ENCODE measurements at places on chromosomes 1 and 21. TPM values are rescaled to one million over a fixed set of nuclear protein-coding genes. Genes with fewer than 3 reads are reported as not detected.

DNA sequence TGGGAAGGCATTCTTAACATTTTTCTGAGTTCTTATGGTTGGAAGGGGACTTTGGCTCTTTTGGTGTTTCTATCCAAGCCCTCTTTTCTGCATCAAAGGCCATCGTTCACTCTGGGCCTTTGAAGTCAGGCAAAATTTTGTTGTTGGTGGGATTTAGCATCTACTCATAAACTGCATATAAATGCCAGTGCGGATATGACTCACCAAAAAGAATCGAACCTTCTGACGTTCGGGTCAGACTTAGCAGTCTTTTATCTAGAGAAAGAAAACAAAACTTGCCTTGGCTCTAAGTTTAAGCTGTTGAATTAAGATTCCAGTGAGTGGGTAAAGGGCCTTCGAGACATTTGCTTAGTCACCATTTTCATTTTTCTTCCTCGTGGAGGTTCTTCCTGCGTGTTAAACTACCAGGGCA lies 51.4 kb downstream of the EVA1C start:
- DNase-seq = peak; percentile 21

GRCh38 chr1:98405581-98406074 lies 255.9 kb upstream of the SNX7 start:
- no peak for DNase-seq

GRCh38 chr1:56080123-56080522 lies 499.2 kb downstream of the PLPP3 start:
- DNase-seq = no peak

DNA sequence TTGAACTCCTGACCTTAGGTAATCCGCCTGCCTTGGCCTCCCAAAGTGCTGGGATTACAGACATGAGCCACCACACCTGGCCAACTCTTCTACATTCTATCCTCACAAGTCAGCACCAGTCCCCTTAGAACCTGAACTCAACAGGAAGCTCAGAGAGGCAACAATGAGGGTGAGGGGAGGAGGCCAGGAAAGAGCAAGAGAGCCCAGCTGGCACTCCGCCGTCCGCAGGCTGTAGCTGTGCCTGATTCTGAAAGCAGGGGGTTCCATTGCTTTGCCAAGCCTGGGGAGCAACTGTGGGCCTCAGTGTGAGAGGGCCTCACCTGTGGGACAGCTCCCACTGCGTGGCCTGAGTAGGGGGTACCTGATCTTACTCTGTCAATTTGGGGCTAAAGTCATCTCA lies 18.7 kb downstream of the STK40 start:
- no peak for DNase-seq

The CYP4X1 gene
- 0.34 TPM for total RNA-seq

The OR6N1 gene
- total RNA-seq = not detected

DNA sequence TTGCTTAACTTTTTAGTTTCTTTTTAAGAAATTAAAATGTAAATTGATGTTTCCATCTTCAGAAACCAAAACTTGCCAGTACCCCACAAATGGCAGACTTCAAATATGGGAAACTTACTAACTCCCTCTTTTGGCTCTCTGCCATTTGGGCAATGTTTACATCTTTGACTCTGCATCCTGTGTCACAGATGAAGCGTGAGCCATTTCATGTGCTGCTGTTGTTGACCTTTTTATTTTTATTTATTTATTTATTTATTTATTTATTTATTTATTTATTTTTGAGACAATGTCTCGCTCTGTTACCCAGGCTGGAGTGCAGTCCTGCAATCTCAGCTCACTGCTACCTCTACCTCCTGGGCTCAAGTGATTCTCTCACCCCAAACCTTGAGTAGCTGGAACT lies 16.0 kb upstream of the COG2 start:
- no peak for DNase-seq

DNA sequence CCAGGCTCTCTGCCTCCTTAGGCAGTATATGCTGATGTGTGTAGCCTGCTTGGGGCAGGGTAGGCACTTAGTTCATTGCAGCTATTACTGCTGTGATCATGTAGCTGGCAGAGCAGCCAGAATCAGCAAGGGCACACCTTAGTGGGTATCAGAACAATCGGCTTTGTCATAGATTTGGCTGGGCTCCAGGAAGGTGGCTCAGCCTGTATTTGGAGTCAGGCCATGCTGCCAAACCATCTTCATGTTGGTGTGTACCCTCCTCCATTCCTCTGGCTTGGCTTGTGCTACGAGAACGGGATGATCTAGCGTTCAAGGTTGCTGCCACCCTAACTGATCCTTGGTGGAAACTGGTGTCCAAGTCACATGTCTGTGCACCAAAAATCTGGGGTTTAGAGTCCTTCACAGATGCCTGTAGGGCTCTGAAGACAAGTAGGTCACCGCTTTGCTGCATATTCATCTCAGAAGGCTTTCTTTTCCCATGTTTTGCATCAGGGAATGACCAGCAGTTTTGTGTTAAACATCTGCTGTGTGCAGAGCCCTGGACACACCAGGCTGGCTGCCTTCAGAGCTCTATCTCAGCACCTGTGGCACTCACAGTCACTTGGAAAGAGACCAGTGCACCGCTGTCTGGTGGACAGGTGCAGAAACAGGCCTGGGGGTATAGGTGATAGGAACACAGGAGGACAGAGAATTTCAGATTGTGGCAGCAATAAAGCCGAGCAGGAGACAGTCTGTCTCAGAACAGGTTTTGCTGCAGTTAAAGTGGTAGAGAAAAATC lies 23.7 kb downstream of the VANGL1 start:
- DNase-seq = no peak

DNA sequence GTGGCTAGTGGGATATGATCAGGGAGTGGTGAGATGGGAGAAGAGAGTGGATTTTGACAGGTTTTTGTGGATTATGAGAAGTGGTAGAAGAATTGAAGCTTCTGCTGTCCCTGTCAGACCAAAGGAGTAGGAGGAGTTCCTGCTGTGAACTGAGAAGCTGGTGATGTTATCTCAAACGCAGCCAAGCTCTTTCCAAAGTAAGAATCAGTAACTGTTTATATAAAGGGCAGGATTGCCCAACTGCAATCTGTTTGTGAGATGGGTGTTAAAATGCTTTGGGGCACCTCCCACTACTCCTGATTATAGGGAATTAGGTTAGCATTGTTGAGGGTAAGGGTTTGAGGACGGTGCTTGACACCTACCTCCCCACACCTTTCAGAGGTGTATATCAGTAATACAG lies 60.5 kb upstream of the USP25 start:
- no peak for DNase-seq

The VTCN1 gene
- total RNA-seq = 0.29 TPM

- no peak for DNase-seq
Measured at GRCh38 chr1:70978623-70979022, 69.0 kb downstream of the PTGER3 start.

The RNF186 gene
- not detected for total RNA-seq

The CEP170 gene
- 82.2 TPM for total RNA-seq

- no peak for DNase-seq
Measured at GRCh38 chr1:1171546-1172340, 1.9 kb upstream of the TTLL10 start.

- DNase-seq = no peak
Measured at GRCh38 chr1:52189898-52190480, 48.1 kb downstream of the ZFYVE9 start.

The C1orf141 gene
- not detected for total RNA-seq

The AVPR1B gene
- not detected for total RNA-seq

The TMEM82 gene
- total RNA-seq = not detected

- no peak for DNase-seq
Measured at GRCh38 chr1:169844941-169845608, 48.6 kb downstream of the SCYL3 start.

The CFAP107 gene
- total RNA-seq = not detected

DNA sequence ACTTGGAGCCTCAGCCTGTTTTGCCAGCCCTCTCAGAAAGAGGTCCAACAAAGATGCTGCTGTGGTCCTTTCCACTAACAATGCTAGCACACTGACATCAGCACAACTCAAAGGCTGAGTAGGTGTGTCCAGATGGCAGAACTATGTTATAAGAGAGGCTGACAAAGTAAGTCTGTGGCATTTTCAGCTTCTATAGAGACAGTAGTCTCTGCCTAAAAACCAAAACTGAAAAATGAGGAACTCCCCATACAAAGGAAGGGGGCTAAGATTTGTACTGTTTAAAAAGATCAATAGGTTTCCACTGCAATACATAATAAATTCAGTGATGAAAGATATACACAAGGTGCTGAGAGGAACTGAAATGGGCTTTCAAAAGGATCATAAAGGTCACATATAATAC lies 12.3 kb downstream of the ERO1B start:
- DNase-seq = no peak

The CCDC27 gene
- total RNA-seq = not detected

- DNase-seq = no peak
Measured at GRCh38 chr1:68329096-68329835, 96.9 kb upstream of the WLS start.

- DNase-seq = no peak
Measured at GRCh38 chr1:167611983-167612382, 18.0 kb upstream of the RCSD1 start.

DNA sequence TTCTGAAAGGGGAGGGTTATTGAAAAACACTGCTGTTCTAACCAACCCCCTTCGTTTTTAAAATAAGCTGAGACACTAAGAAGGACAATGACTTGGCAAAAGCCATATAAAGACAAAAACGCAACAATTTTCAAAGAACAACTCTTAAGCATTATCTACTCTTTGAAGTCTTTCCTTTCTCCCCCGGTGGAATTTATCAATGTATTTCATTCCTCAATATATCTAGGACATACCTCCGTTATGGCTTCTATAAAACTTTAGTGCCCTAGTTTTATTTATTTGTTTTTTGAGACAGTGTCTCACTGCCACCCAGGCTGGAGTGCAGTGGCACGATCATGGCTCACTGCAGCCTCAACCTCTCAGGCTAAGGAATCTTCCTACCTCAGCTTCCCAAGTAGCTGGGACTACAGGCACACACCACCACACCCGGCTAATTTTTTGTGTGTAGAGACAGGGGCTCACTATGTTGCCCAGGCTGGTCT lies 3.2 kb downstream of the NRDC start:
- no peak for DNase-seq

- DNase-seq = no peak
Measured at GRCh38 chr1:115323366-115324004, 14.6 kb downstream of the NGF start.

DNA sequence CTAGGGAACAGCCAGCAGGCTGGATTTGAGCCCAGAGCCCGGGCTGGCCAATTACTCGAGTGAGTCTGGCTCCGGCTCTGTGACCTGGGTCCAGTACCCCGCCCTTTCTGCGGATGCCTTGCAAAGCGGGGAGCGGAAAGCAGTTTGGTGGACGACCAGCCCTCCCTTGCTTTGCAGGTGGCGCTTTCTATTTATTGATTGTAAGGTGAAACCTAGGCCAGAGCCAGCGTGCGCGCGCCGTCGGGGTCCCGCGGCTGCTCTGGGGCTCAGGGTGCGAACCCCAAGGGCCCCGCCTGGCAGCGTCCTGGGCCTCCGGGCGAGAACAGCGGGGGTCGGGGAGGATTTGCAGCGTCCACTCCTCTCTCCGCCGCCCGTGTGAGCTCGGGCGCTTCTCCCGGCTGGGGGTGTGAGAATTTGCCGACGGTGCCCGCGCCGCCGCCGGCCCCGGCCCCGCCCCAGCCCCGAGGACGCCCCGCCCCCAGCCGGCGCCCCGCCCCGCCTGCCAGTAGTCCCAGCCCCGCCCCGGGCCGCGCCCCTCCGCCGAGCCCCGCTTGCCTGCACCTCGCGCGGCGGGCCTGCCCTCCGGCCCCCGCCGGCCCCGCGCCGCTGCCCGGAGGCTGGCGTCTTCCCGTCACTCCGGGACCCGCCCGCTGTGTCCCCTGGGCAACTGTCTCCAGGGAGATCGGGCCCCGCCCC lies 37.6 kb downstream of the PIK3CD start:
- DNase-seq = no peak

GRCh38 chr21:36430841-36431240 lies 45.6 kb downstream of the CHAF1B start:
- DNase-seq = no peak

DNA sequence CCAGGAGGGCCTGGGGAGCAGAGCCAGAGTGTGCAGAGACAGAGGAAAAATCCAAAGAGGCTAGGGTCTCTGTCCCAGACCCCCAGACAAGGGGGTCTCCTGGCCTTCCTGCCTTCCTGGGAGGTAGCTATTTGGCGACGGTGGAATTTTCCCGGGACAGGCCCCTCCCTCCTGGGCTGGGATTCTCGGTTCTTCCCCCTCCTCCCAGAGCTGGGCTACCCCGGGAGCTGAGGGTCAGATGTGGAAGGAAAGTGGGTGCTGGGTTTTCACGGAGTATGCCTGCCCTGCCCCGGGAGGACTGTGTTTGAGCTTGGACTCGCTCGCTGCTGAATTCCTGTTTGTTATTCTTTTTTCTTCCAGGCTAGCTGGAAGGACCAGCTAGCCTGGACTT lies 759 bp downstream of the AMPD2 start:
- DNase-seq = no peak

- DNase-seq = no peak
Measured at GRCh38 chr1:230215031-230215430, 148.0 kb downstream of the GALNT2 start.

The CLCA1 gene
- total RNA-seq = not detected

DNA sequence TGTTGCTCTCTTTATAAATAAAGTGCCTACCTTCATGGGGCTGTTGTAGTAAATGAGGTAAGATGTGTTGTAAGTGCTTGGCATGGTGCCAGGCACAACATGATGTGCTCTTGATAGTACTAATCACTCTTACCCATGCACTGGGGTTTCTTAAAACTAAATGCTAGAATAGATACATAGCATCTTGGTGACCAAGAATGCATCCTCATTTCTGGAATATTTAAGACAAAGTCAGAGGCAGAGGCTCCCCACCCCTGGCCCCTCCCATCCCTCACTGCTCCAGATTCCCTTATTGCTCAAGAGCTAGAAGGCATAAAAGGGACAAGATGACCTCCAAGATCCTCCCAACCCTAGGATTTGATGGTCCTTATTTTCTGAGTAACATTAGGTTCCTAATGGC lies 61.3 kb downstream of the GLUL start:
- no peak for DNase-seq

The PLA2G5 gene
- total RNA-seq = not detected

The TMEM200B gene
- 2.9 TPM for total RNA-seq

DNA sequence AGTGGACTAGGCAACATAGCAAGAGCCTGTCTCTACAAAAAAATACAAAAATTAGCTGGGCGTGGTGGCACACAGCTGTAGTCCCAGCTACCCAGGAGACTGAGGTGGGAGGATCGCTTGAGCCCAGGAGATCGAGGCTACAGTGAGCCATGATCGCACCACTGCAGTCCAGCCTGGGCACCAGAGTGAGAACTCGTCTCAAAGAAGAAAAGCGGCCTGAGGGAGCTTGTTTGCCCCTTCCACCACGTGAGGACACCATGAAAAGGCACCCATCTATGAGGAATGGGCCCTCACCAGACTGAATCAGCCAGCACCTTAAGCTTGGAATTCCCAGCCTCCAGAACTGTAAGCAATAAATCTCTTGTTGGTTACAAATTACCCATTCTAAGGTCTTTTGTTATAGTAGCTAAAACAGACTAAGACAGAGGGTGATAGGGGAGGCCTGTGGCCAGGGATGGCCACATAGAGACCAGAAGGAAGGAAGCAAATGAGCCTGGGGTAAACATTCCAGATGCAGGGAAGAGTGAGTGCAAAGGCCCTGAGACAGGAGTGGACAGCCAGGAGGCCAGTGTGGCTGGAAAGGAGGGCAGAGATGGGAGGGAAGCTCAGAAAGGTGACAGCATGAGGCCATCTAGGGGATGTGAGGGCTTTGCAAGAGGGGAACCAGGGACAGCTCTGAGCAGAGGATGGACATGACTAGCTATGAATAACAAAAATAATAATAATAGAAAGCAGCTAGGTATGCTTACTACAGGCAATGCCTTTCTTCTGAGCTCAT lies 120.1 kb downstream of the MATN1 start:
- DNase-seq = no peak
